Foreskin melanocyte (primary cell): ENCODE measurements at places on chromosomes 11 and 22.

GRCh38 chr11:2663506-2663905 lies 36.3 kb downstream of the KCNQ1OT1 start:
- DNase-seq = no peak

DNA sequence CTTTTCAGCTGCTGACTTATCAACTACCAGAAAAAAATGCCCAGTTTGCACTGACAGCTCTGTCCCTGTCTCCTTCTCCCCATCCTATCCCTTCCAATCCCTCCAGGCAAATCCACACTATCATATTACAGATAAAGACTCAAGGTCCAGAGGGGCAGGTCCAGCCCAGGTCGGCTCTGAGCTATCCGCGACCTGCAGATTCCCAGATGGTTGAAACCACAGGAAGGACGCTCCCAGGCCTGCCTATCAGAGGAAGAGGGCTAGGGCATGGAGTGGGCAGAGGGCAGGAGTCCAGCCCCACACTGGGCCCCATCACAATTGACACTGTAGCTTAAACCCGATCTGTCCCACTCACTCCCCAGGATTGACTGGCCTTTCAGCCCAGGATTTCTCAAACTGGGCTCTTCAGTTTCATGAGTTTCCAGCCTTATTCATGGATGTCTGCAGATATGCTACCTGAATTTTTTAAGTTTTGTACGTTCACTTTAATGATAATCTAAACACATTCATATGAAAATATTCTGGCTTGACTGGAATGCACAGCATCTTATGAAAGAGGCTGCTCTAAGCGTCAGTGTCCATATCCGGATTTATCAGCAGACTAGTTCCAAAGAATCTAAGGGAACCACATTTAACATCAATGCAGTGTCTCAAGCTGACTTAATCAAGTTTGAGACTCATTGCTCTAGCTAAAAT lies 16.4 kb upstream of the FCHSD2 start:
- DNase-seq = no peak

DNA sequence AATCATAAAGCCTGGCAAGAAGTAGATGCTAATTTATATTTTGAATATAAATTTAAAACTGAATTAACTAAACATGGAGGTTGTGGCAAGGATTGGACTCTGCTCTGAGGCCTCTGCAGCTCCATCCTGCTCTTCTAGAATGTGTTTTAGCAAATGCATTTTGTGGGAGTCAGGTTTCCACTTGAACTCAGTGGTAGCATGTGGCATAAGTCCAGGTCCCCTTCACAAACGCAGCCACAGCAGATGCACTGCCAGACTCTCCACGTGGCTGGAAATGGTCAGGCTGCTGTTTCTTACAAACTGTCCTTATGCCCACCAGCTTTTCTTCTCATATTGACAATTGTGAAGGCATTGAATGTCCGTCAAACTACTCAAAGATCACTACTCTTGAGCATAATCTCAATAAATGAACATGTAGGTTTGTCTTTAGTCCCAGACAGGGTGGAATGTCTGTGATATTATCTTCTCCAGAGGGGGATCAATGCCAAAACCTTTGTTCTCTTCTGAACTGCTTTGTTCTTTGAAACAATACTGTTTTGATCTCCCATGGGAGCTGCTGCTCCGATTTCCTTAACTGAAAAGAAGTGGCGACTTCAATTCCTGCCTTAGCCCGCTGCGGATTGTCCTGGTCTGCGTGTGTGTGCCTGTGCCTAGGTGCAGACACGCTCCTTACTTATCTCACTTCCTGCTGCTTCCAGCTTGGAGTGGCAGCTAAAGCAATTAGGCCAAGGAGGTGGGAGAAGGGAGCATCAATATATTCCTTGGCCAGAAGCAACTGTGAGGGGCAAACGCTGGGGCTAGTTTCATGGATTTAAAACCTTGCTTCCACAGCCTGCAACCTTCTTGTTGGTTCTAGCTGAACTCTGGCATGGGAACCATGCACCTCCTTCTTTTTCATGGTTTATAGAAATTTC lies 24.2 kb downstream of the EIF4G2 start:
- DNase-seq = no peak

DNA sequence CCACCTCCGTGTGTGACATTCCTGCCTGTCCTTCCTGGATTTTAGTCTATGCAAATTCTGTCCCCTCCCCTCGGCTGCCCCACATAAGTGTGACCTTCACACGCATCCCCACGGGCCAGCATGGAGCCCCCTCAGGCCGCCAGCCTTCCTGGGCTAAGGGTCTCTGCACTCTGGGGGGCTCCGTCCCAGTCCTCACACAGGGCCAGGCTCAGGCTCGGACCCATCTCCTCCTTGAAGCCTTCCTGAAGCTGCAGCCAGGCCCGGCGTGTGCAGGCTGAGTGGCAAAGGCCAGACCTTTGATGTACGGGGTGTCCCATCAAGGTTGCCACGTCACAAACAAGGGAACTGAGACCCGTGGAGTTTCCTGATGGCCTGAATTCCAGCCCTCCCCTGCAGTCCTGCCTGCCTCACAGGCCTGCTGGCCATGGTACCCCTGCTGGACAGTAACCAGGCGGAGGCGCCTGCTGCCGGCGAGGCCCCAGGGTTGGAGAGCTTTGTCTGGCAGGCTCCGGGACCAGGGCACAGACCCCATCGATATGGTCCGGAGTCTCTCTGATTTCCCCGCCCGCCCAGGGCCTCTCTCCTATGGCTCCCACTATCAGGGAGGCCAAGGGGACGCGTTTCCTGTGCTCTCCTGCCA lies 791.7 kb downstream of the BRD1 start:
- DNase-seq = no peak

- DNase-seq = no peak
Measured at GRCh38 chr11:131411636-131412035, 41.2 kb downstream of the NTM start.

DNA sequence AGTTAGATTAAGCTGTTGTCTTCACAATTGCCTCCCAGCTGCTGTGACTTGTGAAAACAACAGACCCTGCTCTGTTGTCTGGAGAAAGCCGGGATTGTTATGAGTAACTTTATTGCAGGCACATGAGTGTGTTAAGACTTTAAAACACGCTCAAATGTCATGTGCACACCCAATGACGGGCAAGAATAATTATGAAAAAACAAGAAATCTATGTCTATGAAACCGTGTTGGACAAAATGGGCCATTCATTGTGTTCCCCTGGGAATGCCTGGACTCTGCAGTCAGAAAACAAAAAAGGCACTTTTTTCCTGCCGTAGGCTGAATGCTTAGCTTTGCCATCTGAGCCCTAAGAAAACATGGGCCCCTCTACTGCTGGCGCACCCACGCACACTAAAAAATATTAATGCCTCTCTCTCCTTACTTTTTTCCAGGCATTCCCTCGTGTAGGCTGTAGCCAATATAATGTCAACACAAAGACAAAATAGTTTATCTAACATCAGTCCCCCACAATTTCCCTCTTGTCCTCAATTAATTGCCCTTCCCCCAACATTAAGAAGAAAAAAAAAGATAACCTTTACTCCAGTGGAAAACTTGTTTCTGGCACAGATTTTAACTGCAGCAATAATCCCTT lies 207.9 kb downstream of the SOX6 start:
- DNase-seq = peak; percentile 100

DNA sequence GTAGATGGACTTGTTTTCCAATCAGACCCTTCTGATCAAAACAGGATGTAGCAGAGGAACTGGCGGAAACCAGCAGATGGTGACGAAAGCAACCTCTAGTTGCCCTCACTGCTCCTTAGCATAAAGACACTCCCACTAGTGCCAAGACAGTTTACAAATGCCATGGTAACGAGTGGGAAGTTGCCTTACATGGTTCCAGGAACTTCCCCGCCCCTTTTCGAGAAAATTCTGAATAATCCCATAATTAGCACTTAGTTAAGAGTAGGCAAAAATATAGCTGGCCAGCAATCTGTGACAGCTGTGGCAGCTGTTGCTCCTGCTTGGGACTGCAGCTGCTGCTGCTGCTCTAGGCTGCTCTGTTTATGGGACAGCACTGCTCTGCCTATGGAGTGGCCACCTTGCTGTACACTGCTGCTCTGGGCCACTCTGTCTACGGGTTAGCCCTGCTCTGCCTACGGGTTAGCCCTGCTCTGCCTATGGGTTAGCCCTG lies 33.4 kb upstream of the SORL1 start:
- no peak for DNase-seq

- DNase-seq = peak; percentile 5
Measured at GRCh38 chr11:90171359-90171758, 36.9 kb downstream of the NAALAD2 start.

GRCh38 chr22:46739094-46739870 lies 1.2 kb upstream of the CERK start:
- no peak for DNase-seq

DNA sequence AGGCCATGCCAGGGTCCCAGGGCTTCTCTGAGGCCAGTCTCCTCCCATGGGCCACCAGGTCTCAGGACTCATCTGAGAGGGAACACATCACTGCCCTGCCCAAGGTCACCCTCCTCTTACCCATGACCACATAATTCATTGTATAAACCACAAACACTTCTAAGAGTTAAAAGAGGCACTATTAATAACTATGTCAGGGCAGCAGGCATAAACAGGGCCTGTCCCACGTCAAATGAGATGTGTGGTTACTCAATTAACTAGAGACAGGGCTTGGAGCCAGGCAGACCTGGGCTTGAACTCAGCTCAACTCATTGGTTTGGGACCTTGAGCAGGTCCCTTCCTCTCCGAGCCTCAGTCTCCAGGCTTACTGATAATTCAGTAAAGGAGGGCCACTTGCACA lies 33.1 kb downstream of the ARAP1 start:
- no peak for DNase-seq

GRCh38 chr22:28769394-28770085 lies 3.0 kb upstream of the CCDC117 start:
- no peak for DNase-seq

- no peak for DNase-seq
Measured at GRCh38 chr22:45608763-45609180, 62.9 kb upstream of the ATXN10 start.

DNA sequence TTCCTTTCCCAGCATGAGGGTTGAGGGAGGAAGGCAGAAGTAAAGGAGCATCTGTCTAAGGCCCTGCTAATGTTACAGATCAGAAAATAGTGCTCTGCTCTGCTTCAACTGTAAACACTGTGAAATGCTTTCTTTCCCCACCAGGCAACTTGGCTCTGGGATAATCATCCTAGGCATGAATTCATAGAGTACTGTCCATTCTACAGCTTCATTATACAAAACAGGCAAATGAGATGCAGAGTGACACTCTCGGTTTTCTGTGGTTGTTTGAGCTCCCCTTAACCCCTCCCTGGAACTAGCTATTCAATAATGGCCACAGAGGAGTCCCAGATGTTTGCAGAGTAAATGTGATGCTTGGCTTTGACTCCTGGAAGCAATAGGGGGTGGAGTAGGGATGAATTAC lies 184.3 kb upstream of the CTSC start:
- no peak for DNase-seq

- peak; percentile 25 for DNase-seq
Measured at GRCh38 chr11:83976086-83976485, 689.9 kb upstream of the CCDC90B start.

DNA sequence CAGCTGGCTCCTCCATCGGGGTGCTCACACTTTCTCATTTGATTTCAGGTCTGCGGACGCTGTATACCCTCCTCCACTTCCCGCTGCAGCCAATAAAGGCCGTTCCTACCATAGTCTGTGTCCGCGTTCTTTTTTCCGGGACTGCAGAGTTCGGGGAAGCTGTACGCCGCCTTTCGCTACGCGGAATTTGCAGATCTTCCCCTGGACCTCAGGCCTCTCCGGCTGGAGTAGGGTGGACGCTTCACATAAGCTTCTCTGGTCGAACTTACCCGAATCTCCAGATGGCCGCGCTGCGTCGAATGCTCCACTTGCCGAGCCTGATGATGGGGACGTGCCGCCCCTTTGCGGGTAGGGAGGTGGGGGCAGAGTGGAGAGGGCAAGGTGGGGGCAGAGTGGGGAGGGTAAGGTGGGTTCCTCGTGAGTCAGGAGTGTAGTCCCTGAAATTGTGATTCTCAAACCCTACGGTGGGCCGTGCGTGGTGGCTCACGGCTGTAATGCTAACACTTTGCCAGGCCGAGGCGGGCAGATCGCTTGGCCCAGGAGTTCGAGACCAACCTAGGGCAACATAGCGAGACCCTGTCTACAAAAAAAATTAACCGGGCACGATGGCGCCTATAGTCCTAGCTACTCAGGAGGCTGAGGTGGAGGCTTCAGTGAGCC lies 617 bp downstream of the CSKMT start:
- no peak for DNase-seq
